ENCODE measurements at places on chromosomes 6 and 20. TPM values are rescaled to one million over a fixed set of nuclear protein-coding genes. Genes with fewer than 3 reads are reported as not detected.
A peak's percentile ranks its signal among the peaks of the same experiment; 100 is the strongest.

GRCh38 chr20:2705931-2706645 is 13.5 kb downstream of the EBF4 start:
- DNase-seq, result no peak

- peak; percentile 22 for DNase-seq
Measured at GRCh38 chr6:99434702-99435530, 9.8 kb upstream of the PNISR start.

DNA sequence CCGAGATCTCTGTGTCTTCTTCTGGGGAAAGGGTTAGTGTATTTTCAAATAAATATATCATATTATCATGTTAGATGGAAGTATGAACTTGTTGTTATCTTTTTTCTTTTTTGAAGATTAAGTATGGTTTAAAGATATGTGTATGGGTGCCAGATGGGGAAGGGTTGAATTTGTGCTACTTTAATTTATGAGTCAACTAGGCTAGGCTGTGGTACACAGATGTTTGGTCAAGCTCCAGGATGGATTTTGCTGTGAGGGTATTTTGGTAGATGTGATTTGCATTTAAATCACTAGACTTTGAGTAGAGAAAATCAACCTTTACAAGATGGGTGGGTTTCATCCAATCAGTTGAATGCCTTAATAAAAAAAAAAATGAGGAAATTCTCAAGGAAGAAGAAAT is 886.6 kb upstream of the ADGRB3 start:
- peak; percentile 12 for DNase-seq

DNA sequence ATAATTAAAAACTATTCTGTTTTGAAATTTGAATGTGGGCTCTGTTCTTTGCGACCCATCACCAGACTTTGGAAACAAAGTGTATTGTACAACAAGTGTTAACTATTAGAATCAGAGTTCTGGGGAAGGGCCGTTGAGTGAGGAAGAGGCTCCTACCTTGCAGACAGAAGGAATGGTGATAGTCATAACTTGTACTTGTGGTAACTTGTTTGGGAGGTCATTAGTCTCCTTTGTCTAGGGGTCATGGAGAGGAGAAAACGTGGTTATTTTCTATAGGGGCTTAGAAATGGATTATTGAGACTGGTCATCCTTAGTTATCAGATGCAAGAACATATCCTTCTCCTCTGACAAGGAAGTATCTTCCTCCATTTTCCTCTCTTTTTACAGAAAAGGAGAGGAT is 174.8 kb downstream of the BMP2 start:
- DNase-seq, result no peak

Gene TTLL9
- total RNA-seq, result 0.41 TPM
